ENCODE measurements at places on chromosomes 16 and 17. TPM values are rescaled to one million over a fixed set of nuclear protein-coding genes. Genes with fewer than 3 reads are reported as not detected.

GRCh38 chr16:67702130-67702529, 17.0 kb downstream of the GFOD2 start:
- DNase-seq: no peak

DNA sequence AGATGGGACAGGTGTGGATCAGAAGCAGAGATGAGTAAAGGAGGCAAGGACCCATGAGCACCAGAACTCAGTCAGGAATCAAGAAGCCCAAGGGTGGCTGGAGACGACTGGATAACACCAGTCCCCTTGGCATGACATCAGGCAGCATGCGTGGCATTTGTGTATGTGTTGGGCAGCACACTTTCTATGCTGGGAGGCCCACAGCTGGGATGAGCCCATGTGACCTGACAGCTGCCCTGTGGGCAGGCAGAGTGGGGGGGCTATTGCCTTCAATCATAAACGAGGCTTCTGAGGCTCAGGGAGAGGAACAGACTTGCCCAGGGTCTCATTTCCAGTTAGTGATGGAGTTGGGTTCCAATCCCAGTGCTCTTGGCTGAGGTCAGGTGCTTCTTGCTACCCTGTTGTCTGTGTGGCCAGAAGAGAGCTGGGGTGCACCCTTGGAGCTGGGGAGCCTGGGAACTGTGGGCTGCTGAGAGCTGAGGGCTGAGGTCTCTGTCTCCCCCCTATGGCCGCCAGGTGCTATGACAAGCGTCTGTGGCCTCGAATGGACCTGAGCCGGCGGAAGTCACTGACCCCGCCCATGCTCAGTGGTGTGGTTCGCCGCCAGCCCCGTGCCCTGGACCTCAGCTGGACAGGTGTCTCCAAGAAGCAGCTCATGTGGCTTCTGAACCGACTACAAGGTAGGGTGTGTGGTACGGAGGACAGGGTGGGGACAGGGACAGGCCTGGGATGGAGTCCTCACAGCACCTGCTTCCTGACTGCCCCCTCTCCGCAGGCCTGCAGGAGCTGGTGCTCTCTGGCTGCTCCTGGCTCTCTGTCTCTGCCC, 7.1 kb upstream of the ORAI3 start:
- DNase-seq: peak; percentile 90

DNA sequence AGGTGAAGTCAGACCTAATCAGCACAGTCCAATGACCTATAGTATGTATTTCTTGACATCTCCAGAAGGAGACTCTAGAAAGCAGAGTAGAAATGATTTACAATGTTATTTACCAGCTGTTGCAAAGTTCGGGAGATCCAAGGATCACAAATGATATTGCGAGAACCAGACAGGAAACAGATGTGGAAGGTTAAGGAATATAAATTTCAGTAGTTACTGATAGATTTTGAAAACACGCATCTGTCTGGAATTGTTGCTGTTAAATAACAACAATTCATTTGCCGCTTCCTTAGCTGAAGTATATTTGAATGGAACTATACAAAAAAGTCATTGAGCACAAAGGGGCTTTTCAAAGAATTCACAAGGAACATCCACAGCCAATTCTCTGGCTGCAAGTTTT, 72.0 kb downstream of the STXBP4 start:
- no peak for DNase-seq

- no peak for DNase-seq
Measured at GRCh38 chr16:73527187-73527586, 479.3 kb upstream of the ZFHX3 start.

GRCh38 chr16:7025616-7026190, 306.9 kb upstream of the RBFOX1 start:
- DNase-seq: peak; percentile 78

Gene CX3CL1
- 39.1 TPM for polyA plus RNA-seq

Gene IL17C
- polyA plus RNA-seq: not detected

All from kidney (tissue), 22 donors.